Esophagus squamous epithelium (tissue), 5 donors: ENCODE measurements at places on chromosomes 5 and 9.

- no peak for DNase-seq
These were observed 37.6 kb upstream of the STX17 start for GRCh38 chr9:99868845-99869244.

GRCh38 chr5:115573133-115573532, 28.6 kb upstream of the FEM1C start:
- DNase-seq: no peak

GRCh38 chr5:149474198-149474597, 77.0 kb downstream of the CSNK1A1 start:
- no peak for DNase-seq

DNA sequence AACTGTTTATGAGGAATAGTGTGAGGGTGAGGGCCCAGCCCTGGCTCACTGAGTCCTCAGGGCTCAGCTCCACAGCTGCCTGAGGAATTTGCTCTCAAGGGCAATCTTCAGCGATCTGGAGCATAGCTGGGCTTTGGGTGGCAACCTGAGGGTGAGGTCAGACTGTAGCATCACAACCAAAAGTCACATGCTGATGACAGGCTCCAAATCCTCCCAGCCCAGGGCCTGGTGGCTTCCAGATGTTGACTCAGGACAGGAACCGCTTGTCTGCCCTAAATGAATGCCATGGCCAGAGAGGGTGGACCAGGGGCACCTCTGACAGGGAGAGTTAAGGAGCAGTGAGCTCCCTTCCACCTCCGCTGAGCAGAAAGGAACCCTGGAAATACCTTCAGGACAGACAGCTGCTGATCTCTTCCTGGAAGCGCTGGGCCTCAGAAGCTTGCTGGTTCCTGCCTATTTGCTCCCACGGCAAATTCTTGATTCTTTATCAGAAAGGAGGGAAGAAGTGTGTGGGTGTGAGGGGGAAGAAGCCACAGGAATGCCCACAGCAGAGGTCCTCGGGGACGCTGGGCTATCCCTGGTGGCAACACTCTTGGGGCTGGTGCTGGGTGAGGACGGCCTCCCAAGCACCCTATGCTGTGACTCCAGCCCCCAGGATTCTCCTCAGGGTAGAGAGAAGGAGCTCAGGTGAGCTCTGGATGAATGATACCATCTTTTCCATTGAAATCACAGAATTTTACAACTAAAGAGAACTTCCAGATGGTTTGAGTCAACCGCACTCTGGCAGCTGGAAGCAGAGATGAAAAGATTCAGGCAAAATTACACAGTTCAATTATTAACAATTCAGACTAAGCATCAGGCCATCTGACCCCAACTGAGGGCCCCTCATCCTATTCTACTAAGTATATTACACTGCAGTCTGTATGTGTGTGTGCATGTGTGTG, 13.8 kb upstream of the CTSL start:
- DNase-seq: no peak

GRCh38 chr9:86328156-86328555, 26.1 kb downstream of the TUT7 start:
- DNase-seq: no peak

DNA sequence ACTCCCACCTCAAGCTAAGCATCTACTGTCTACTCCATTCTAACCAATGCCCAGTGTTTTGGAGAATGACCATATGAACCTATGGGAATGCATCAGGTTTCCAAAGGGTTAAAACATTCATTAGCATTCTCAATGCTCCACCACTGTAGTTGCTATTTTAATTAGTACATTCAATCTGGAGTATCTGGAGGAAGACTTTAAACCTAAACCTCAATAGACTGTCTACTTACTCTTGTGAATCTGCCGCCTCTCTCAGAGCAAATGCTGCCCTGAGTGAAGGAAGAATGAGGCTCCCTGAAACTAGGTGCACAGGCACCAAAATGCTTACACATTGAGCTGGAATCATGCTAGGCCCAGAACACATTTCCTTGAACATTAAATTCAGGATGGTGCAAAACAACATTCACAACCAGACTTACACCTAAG, 2.0 kb downstream of the ENC1 start:
- DNase-seq: no peak
